ENCODE measurements at places on chromosomes 6 and 20. TPM values are rescaled to one million over a fixed set of nuclear protein-coding genes. Genes with fewer than 3 reads are reported as not detected.

GRCh38 chr6:102680413-102680812 lies 1286.9 kb downstream of the GRIK2 start:
- DNase-seq, result no peak

Gene MMP24
- 17.1 TPM for total RNA-seq

Gene COX4I2
- total RNA-seq, result not detected

- no peak for DNase-seq
Measured at GRCh38 chr20:1130847-1131246, 12.4 kb downstream of the PSMF1 start.
